Ovary (tissue), 10 donors: ENCODE measurements at places on chromosomes 6 and 20. TPM values are rescaled to one million over a fixed set of nuclear protein-coding genes. Genes with fewer than 3 reads are reported as not detected.
A peak's percentile ranks its signal among the peaks of the same experiment; 100 is the strongest.

- H3K36me3 ChIP-seq: no peaks in the 10 kb centered on the region
- no peak overlapping the region for H3K27ac ChIP-seq
- H3K4me1 ChIP-seq: peaks cover 21% of the 10 kb centered on the region
- DNase-seq: no peak
These were observed 2.8 kb downstream of the SNAI1 start for GRCh38 chr20:49985617-49986016.

DNA sequence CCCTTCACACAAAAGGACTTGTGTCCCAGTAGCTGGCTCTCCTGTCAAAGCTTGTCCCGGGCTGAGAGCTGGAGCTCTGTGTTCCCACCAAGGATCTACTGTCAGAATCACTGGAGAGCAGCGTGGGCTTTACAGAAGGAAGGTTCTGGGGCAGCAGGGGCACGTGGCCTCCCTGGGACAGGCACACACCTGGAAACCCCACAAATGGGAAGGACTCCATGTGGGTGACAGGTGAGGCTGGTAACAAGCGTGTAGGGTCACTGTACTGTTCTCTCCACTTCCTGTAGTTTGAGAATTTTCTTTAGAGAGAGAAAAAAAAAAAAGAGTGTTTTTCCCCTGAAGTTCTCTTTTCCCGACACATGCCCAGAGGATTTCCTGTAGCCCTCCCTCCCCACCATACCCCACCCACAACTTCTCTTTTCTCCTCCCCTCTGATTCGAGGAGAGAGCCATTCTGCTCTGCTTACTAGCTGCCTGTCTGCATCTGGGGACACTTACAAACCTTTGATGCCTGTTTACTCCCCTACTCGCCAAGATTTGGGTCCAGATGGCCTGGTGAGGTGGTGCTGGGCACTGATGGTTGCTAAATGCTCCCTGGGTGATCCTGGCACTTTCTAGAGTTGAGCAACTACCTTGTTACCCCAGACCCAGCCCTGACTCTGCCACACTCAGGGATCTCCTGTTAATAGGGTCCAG lies 84.1 kb upstream of the SIRPA start:
- H3K4me3 ChIP-seq: no peak overlapping the region
- no peak for DNase-seq
- H3K27me3 ChIP-seq: no peaks in the 10 kb centered on the region

GRCh38 chr6:169974663-169975062 lies 223.2 kb downstream of the ERMARD start:
- no peaks in the 10 kb centered on the region for H3K27me3 ChIP-seq
- no peaks in the 10 kb centered on the region for H3K4me1 ChIP-seq
- H3K36me3 ChIP-seq: no peaks in the 10 kb centered on the region
- no peak overlapping the region for H3K27ac ChIP-seq

DNA sequence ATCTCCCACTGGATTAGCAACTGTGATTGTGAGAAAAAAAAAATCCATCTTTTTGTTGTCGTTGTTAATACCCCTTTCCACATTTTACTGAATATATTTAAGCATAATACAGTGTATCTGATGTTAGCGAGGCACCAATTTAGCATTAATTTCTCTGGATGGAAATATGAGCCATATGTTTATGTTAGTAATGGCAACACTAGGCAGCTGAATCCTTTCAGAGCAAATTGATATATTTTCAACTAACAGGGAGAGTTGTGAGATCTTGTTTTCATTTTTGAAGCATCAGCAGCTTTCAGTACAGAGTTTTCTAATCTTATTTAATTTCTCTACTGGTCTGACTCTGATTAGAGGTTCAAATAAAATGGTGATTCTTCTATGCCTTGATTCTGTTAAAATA lies 84.8 kb upstream of the HDAC2 start:
- no peaks in the 10 kb centered on the region for H3K27me3 ChIP-seq
- no peaks in the 10 kb centered on the region for H3K4me1 ChIP-seq
- DNase-seq: no peak
- H3K4me3 ChIP-seq: no peak overlapping the region
- H3K27ac ChIP-seq: no peak overlapping the region

GRCh38 chr6:85675030-85675819 lies 32.5 kb upstream of the SYNCRIP start:
- H3K27me3 ChIP-seq: no peaks in the 10 kb centered on the region
- H3K4me3 ChIP-seq: peak overlapping the region; percentile 90
- H3K27ac ChIP-seq: no peak overlapping the region
- peaks cover 7% of the 10 kb centered on the region for H3K4me1 ChIP-seq
- no peak for DNase-seq
- H3K36me3 ChIP-seq: no peaks in the 10 kb centered on the region

DNA sequence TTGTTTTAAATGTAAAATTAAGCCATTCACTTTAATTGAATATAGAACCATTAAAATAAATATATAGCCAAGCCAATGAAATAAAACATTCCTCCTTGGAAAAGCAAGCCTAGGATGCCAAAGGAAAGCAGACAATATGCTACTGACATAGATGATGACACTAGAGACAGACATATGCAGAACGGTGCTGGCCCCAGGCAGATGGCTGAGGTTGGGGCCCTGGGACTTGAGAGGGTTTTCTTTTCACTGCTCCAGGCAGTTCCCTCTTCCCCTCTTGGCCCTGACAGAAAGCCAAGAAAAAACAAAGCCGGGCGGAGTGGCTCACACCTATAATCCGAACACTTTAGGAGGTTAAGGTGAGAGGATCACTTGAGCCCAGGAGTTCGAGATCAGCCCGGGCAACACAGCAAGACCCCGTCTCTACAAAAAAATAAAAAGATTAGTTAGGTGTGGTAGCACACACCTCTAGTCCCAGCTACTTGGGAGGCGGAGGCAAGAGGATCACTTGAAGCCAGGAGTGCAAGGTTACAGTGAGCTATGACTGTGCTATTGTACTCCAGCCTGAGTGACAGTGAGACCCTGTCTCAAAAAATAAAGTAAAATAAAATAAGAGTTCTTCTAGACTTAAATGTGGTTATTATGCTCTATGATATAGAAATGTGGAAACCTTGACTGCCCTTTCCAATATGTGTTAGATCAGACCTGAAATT lies 31.2 kb downstream of the FASTKD5 start:
- H3K4me3 ChIP-seq: no peak overlapping the region
- H3K27me3 ChIP-seq: no peaks in the 10 kb centered on the region
- H3K36me3 ChIP-seq: no peaks in the 10 kb centered on the region
- no peaks in the 10 kb centered on the region for H3K4me1 ChIP-seq
- no peak for DNase-seq

DNA sequence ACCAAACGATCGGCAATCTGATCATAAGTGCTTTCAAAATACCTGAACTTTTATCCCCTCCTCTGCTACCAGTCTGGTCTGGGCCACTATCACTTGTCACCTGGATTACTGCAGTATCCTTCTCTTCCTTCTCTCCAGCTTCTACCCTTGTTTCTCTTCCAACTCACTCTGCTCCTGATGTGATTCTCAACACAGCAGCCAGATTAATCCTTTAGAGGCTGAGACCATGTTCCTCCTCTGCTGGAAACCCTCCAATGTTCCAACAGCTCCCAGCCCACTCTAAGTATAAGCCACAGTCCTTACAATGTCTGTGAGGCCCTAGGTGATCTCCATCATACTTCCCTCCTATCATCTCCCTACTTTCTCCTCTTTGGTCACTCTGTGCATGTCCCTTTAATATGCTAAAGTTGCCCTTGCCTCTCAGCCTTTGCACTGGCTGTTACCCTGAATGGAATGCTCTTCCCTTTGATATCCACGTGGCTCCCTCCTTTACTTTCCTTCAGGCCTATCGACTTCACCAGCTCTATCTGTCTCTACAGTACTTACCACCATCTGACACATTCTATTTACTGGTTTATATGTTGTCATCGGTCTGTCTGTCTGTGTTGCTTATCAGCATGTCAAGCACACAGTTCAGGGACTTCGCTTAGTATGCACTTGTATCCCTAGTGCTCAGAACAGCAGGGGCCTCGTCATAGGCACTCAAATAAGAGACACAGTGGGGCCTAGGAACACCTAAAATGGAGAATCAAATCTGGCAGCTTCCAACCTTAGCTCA lies 35.0 kb upstream of the RNF24 start:
- no peaks in the 10 kb centered on the region for H3K4me1 ChIP-seq
- no peaks in the 10 kb centered on the region for H3K27me3 ChIP-seq
- H3K36me3 ChIP-seq: no peaks in the 10 kb centered on the region
- DNase-seq: no peak
- H3K27ac ChIP-seq: no peak overlapping the region

DNA sequence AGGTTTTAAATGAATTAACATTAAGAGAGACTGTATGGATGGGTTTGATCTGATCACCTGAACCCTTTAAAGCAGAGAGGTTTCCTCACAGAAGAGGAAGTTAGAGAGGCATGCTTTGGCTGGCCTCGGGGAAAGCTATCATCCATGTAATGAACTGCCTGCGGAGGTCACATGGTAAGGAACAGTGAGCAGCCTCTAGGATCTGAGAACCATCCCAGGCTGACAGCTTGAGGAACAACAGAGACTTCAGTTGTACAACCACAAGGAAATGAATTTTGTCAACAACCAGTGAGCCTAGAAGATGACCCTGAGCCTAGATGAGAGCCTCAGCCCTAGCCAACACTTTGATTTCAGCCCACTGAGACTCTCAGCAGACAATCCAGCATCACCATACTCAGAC lies 2.9 kb upstream of the COL21A1 start:
- DNase-seq: no peak
- H3K27ac ChIP-seq: no peak overlapping the region
- no peak overlapping the region for H3K4me3 ChIP-seq
- no peaks in the 10 kb centered on the region for H3K4me1 ChIP-seq
- H3K27me3 ChIP-seq: no peaks in the 10 kb centered on the region
- H3K36me3 ChIP-seq: no peaks in the 10 kb centered on the region

- no peaks in the 10 kb centered on the region for H3K27me3 ChIP-seq
- no peak overlapping the region for H3K4me3 ChIP-seq
- no peak overlapping the region for H3K27ac ChIP-seq
- no peak for DNase-seq
- H3K36me3 ChIP-seq: no peaks in the 10 kb centered on the region
These were observed 191.2 kb downstream of the BTBD3 start for GRCh38 chr20:12108846-12109245.

GRCh38 chr6:37816599-37817375 lies 2.7 kb upstream of the ZFAND3 start:
- H3K27ac ChIP-seq: no peak overlapping the region
- no peak for DNase-seq
- H3K27me3 ChIP-seq: no peaks in the 10 kb centered on the region
- peaks cover 3% of the 10 kb centered on the region for H3K4me1 ChIP-seq

- H3K4me3 ChIP-seq: no peak overlapping the region
- no peak for DNase-seq
- H3K4me1 ChIP-seq: no peaks in the 10 kb centered on the region
- no peaks in the 10 kb centered on the region for H3K36me3 ChIP-seq
- no peak overlapping the region for H3K27ac ChIP-seq
- no peaks in the 10 kb centered on the region for H3K27me3 ChIP-seq
These were observed 31.0 kb downstream of the LCA5 start for GRCh38 chr6:79506251-79506650.

DNA sequence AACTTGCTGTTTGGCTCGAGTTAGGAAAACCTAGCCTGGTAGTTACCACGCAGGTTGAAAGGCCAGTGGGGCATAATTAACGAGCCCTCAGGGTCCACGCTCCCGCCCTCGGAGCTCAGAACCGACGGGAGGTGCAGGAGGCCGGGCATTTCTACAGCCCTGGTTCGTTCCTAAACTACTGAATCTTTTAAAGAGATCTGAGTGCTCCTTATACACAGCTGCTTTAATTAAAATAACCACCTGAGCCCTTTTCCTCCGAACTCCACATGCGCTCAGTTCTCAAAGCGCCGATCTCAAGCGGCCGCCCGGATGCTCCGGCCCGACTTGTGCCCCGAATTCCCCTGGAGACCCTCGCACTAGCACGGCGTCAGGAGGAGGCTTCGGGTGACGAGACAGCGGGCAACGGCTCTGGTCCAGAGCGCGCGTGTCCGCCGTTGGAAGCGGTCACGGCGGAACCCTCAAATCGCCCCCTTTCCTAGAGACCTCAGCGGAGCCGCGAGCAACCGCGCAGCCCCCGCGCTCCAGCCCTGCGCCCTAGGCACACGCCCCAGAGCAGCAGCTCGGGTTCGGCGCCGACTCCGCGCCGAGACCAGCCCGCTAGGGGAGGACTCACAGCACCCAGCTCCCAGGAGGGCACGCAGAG lies 397 bp downstream of the WDR27 start:
- no peak for DNase-seq
- peak overlapping the region; percentile 93 for H3K4me3 ChIP-seq
- H3K27me3 ChIP-seq: no peaks in the 10 kb centered on the region
- no peaks in the 10 kb centered on the region for H3K36me3 ChIP-seq
- H3K4me1 ChIP-seq: peaks cover 4% of the 10 kb centered on the region

DNA sequence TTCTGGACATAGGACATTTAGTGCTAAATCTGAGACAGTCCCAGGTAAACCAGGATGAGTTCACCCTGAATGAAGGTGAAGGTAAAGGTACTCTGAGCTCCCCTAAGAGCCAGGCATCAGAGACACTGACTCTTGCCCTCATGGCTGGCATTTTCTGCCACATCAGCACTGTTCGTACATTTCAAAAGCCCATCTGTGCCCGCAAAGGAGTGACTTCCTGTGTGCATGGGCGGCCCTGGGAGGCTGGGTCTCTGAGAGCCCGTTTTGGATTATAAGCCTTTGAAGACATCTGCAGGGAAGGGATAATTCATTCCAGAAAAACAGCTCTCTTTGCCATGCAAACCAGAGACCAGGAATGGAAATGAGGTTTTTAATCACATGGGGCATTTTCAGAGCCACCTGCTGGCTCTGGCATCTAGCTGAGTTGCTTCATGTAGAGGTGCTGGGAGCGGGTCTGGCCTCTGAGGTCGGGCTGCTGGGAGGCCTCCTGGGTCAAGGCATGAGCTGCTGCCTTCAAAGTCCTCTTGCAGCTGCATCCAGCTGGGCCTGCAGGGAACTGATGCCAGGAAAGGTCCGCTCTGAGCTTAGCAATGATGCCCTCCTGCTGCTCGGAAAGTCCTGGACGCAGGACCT lies 348.3 kb downstream of the DHX35 start:
- H3K36me3 ChIP-seq: no peaks in the 10 kb centered on the region
- H3K4me3 ChIP-seq: no peak overlapping the region
- no peaks in the 10 kb centered on the region for H3K4me1 ChIP-seq
- no peak for DNase-seq

DNA sequence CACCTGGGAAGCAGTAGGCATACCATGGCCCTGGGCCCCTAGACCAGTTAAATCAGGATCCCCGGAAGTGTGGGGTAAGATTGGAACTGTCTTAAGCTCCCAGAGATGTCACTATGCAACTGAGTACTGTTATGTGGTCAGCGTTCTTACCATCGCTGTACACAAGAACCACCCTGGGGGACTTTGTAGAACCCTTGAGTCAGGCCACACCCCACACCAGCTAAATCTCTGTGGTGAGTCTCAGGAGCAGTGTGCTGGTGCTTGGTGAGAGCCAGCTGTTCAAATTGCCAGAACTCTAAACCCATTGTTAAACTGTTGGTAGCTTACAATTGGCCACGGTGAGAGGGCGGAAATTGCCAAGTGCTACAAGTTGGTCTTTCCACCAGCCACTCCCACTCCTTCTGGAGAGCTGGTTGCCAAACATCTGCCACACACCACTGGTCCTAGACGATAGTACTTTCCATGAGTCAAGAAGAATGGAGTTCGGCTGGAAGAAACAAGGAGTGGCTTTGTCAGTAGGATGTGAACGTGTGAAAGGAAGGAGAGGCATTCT lies 80.5 kb upstream of the SYNDIG1 start:
- H3K4me1 ChIP-seq: no peaks in the 10 kb centered on the region
- no peaks in the 10 kb centered on the region for H3K36me3 ChIP-seq
- H3K27ac ChIP-seq: no peak overlapping the region
- no peak overlapping the region for H3K4me3 ChIP-seq
- DNase-seq: no peak

RIN2 gene
- total RNA-seq: 22.2 TPM

MRPS18A gene
- 21.9 TPM for total RNA-seq

ZSCAN23 gene
- total RNA-seq: 4.1 TPM

SLC22A16 gene
- 3.6 TPM for total RNA-seq

SLC44A4 gene
- total RNA-seq: 7.5 TPM

TAB2 gene
- 69.9 TPM for total RNA-seq

CST2 gene
- total RNA-seq: not detected
